ENCODE measurements at places on chromosomes 4 and X.

GRCh38 chrX:19904778-19905367, 17.5 kb upstream of the SH3KBP1 start:
- peak; percentile 59 for DNase-seq

GRCh38 chr4:140049849-140050637, 103.9 kb downstream of the MAML3 start:
- DNase-seq, result no peak

GRCh38 chr4:8035371-8035780, 95.7 kb upstream of the AFAP1 start:
- no peak for DNase-seq

DNA sequence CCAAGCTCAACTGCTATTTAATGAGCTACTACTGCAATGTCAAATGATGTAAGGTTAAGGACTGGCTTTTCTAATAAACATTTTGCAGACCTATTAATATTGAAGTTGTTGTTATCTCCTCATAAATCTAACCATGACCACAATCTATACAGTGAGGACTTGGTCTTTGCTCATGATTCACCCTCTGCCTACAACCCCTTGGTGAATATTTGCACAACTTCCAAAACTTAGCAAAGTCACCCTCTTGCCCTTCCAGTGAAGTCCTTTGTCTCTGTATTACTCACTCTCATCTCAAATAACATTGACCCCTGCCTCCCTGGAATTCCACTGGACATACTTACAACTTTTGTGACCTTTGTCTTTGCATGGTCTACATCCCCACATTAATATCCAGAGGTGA, 204.5 kb downstream of the KCNIP4 start:
- no peak for DNase-seq

GRCh38 chr4:87857789-87858188, 25.0 kb downstream of the MEPE start:
- DNase-seq, result no peak

GRCh38 chr4:170769862-170770261, 680.1 kb upstream of the AADAT start:
- DNase-seq, result no peak

DNA sequence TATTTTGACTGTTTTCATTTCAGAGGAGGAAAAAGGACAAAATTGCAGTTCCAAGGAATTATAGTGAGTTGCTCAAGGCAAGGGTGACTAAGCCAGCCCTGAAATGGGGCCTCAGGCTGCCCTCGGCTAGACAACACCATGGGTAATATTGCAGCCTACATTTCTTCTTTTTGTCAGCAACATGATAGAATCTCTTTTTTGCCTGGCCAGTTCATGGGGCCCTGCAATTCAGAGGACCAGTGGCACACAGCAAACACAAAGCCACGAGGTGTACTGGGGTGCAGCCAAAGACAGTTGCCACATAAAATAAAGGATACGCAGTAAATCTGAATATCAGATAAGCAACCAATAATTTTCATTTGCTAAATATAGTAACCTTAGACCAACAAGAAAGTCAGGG, 41.8 kb downstream of the RBM47 start:
- DNase-seq, result no peak

DNA sequence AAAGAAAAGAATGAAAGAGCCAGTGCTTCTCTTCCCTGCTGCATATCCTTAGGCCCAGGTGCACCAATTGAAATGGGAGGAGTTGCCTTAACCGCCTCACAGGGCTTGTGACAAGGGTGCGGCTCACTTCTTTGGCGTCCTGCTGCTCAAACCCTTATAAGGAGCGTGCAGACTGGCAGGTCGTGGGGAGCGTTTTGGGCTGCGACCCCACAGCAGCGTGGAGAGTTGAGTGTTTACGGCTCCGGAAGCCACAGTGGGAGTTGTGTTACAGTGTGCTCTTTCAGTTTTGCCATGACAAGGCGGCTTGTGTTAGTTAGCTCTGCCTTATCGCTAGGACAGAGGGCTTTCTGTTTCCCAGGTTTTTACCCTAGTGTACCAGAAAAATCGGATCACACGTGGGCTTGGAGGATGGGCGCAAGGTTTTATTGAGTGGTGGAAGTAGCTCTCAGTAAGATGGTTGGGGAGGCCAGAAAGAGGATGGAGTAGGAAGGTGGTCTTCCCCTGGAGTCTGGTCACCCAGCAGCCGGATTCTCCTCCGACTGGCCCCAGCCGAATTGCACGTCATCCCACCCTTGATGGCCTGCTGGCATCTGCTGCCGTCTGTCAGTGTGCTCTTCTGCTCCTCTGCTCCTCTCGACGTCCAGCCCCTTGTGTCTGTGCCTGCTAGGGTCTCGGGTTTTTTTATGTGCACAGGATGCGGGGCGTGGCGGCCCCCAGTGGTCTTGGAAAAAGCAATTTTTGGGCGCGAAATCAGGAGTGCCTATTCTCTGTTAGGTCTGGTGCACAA, 718.9 kb downstream of the ARAP2 start:
- DNase-seq, result peak; percentile 4

DNA sequence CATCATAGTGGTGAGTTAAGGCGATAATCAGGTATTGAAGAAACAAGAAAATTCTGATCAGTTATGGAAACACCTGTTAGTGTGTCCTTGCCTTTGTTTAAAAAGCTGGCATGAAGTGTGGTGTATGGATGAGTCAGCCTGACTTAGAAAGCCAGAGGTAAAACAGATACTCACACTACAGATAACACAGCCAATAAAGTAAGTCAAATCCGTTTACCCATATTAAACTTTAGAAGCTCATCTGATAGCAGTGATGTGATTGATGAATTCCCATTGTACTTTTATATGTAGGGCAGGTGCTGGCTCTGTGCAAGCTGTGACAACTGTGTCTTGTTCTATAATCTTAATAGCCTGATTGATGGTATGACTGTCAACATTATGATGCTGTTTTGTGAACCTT, 1392.7 kb upstream of the IGFBP7 start:
- no peak for DNase-seq

DNA sequence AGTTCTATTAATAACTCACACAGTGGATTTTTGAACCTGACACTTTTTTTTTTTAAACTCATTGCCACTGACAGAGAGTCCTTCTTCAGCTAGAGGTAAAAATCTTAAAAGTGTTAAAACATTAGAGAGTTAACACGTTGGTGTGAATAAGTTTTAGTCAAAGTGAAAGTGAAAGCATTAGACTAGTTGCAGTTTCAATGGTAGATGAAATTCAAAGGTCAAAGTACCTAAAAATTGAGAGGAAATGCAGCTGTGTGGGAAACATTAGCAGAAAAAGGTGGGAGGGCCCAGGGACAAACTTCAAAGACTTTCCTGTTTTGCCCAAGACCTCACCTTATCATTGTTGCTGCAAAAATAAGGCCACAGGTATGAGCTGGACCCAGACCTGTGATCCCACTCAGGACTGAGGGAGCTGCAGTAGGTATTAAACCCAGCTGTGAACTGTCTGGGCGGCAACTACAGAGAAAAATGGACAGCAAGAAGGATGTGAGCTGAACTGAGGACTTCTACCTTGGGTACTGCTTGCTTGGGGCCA, 17.6 kb upstream of the GABRA4 start:
- peak; percentile 43 for DNase-seq

- no peak for DNase-seq
These were observed 37.0 kb upstream of the CT83 start for GRCh38 chrX:116499780-116500179.
